ENCODE measurements at places on chromosomes 16 and 17. TPM values are rescaled to one million over a fixed set of nuclear protein-coding genes. Genes with fewer than 3 reads are reported as not detected.

DNA sequence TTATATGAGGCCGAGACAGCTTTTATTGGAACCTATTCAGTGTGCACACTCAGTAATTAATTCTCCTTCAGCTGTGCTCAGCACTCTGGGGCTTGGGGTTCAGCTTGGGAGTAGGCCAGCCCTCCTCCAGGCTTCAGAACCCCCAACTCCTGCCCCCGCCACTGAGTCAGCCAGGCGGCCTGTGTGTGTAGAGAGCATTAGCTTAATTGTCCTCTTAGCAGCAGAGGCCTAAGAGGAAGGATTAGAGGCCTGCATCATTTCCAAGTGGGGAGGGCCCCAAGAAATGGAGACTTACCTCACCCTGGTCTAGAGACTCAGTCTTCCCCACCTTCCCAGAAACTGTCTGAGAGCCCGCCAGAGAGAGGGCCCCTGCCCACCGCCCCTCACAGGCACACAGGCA lies 772 bp downstream of the PRSS53 start:
- H3K27ac ChIP-seq: no peak overlapping the region
- H3K4me3 ChIP-seq: no peak overlapping the region
- DNase-seq: no peak
- H3K36me3 ChIP-seq: peaks cover 2% of the 10 kb centered on the region
- no peaks in the 10 kb centered on the region for H3K4me1 ChIP-seq

DNA sequence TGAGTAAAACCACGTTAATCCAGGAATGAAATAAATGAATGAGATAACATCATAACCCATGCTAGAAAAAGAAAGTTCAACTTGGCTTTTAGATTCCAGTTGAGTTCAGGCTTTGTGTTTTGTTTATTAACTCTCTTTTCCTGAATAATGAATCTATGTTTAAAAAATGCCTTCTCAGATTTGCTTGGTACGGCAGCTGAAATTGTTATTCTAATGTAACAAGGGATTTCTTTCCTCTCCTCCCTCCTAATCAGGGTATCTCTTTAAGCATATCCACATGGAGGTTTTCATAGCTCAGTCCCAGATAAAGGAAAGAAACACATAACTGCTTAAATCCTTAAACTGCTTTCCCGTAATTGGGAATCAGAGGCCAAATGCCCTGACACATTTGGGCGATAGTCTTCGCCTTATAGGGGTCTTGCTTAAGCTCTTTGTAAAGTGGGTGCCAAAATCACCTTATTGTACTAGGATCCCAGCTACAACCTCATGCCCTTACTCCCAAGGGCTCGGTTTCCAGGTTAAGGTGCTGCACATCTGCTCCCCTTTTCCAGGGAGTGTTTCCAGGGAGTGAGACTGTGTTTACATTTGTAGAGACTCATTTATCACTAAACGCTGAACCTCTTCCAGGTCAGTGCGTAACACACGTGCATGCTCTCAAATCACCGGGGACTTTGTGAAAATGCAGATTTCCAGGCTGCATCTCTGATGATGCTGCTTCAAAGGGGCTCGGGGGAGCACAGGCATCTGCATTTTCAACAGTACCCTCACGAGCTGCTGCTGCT lies 142.8 kb upstream of the FOXF1 start:
- H3K27ac ChIP-seq: no peak overlapping the region
- peaks cover 18% of the 10 kb centered on the region for H3K27me3 ChIP-seq
- no peak for DNase-seq
- H3K4me1 ChIP-seq: peaks cover 34% of the 10 kb centered on the region

- no peak overlapping the region for H3K27ac ChIP-seq
- no peak for DNase-seq
- H3K4me3 ChIP-seq: no peak overlapping the region
- peaks cover 9% of the 10 kb centered on the region for H3K4me1 ChIP-seq
- no peaks in the 10 kb centered on the region for H3K27me3 ChIP-seq
These were observed 34.1 kb downstream of the IL21R start for GRCh38 chr16:27436065-27436464.

GRCh38 chr17:2911755-2912111 lies 115.5 kb downstream of the RAP1GAP2 start:
- H3K4me1 ChIP-seq: peaks cover 13% of the 10 kb centered on the region
- H3K27me3 ChIP-seq: no peaks in the 10 kb centered on the region
- H3K36me3 ChIP-seq: no peaks in the 10 kb centered on the region
- DNase-seq: no peak
- H3K4me3 ChIP-seq: no peak overlapping the region

GRCh38 chr16:54652201-54652770 lies 278.4 kb upstream of the IRX5 start:
- H3K4me3 ChIP-seq: no peak overlapping the region
- H3K27ac ChIP-seq: no peak overlapping the region
- peaks cover 13% of the 10 kb centered on the region for H3K27me3 ChIP-seq
- H3K36me3 ChIP-seq: no peaks in the 10 kb centered on the region
- peaks cover 61% of the 10 kb centered on the region for H3K4me1 ChIP-seq
- no peak for DNase-seq

- H3K27me3 ChIP-seq: no peaks in the 10 kb centered on the region
- no peaks in the 10 kb centered on the region for H3K4me1 ChIP-seq
- peaks cover 2% of the 10 kb centered on the region for H3K36me3 ChIP-seq
- no peak for DNase-seq
- H3K4me3 ChIP-seq: no peak overlapping the region
- H3K27ac ChIP-seq: no peak overlapping the region
These were observed 6.8 kb upstream of the NSMCE1 start for GRCh38 chr16:27275394-27275793.

DNA sequence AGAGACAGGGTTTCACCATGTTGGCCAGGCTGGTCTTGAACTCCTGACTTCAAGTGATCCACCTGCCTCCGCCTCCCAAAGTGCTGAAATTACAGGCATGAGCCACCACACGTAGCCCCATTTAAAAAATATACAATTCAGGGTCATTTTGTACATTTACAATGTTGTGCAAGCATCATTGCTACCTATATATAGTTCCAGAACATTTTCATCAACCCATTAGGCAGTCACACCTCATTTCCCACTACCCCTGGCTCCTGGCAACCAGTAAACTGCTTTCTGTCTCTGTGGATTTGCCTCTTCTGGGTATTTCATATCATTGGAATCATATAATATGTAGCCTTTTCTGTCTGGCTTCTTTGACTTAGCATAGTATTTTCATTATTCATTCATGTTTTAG lies 6.7 kb downstream of the LRRC36 start:
- no peak for DNase-seq
- H3K27me3 ChIP-seq: peaks cover 11% of the 10 kb centered on the region
- no peaks in the 10 kb centered on the region for H3K36me3 ChIP-seq

GRCh38 chr16:2331199-2331930 lies 9.2 kb downstream of the ABCA3 start:
- H3K27me3 ChIP-seq: peaks cover 75% of the 10 kb centered on the region
- no peaks in the 10 kb centered on the region for H3K36me3 ChIP-seq
- no peak overlapping the region for H3K4me3 ChIP-seq
- no peak overlapping the region for H3K27ac ChIP-seq
- DNase-seq: no peak
- H3K4me1 ChIP-seq: no peaks in the 10 kb centered on the region

GRCh38 chr16:10078541-10078949 lies 103.7 kb downstream of the GRIN2A start:
- H3K4me3 ChIP-seq: no peak overlapping the region
- H3K36me3 ChIP-seq: no peaks in the 10 kb centered on the region

The TBC1D3L gene
- total RNA-seq: 59.1 TPM

The FBXL16 gene
- total RNA-seq: 0.18 TPM

The DUS1L gene
- total RNA-seq: 87.3 TPM

The CCL16 gene
- not detected for total RNA-seq

The DPEP2NB gene
- total RNA-seq: not detected

The ASIC2 gene
- 3.5 TPM for total RNA-seq
